HT-29 (cell line): ENCODE measurements at places on chromosomes 5 and 9.
A peak's percentile ranks its signal among the peaks of the same experiment; 100 is the strongest.

DNA sequence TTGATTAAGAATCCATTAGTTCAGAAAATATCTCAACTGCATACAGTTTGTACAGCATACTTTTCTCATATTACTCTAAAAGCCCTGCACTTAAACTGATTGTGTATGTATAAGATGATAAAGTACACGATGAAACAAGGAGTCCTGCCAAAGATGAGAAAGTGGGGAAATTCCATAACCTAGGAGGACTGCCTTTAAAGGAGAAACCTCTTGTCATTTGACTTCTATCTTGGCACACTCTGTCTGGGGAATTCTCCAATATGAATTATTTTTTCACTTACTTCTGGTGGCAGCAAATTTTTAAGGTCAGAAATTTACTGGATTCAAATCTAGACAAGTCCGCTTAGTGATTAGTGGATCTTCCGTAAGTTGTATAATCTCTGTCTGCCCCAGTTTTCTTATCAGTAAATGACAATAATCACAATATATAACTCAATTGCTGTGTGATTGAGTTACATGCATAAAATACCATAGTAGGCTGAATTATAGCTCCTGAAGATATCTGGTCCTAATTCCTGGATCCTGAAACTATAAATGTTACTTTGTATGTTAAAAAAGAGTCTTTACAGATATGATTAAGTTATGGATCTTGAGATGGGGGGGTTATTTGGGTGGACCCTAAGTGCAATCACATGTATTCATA, 17.0 kb upstream of the ISOC1 start:
- DNase-seq, result no peak

DNA sequence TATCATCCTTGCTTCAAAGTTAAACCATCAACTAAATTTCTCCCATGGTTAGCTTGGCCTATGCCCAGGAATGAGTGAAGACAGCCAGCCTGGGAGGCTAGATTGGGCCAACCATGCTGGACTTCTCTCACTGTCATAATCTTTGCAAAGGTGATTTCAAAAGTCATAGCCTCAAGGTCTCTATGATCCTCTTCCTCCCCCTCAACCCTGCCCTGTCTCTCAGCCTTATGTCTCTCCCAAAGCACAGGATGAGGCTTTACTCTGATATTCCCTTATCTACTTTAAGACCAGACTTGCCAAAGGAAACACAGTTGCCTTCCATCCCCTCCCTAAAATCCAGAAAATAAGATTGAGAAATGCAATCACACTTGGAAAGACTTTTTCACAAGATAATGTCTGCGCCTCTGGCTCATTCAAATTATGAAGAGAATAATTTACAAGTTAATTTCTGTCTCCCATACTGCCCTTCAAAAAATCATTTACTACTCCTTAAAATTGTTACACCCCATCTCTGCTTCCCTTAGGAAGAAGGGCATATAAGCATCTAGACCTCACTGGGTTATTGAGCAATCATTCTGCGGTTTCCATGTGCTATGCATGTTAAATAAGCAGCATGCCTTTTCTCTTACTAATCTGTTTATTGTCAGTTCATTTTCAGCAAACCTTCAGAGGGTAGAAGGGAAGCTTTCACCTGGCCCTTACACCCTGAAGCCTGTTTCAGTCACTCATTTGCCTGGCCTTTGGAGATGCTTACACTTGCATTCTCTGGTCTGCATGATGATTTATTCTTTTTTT, 113.8 kb upstream of the ANKRD55 start:
- DNase-seq, result peak; percentile 81

DNA sequence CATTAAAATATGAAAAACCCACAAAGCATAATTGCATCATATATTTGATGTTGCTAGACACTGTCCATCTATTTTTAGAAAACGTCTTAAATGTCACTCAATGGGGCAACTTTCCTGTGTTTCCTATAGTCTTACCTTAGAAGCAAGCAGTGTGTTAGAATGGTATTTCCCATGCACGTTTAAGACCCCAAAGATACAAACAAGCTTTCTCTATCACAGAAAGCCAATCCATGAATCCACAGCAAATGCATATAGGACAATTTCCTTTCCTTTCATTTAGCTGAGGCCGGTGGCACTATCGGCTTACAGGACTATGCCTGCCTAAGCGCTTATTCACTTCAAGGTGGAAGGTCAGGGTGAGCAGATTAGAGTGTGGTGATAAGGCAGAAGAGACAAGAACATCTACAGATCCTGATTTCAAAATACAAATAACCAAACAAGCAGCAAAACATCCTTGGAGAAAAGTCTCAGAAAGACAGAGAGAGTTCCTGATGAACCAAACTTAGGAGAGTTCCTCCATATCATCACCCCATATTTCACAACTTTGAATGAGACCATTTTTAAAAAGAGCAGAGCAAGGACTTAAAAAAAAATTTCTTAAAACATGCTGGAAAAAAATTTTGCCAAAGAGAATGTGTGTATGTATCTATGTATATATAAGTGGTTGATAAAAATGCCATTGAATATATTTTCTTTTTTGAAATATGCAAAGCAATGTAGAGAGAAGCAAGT, 57.2 kb downstream of the MEF2C start:
- no peak for DNase-seq

DNA sequence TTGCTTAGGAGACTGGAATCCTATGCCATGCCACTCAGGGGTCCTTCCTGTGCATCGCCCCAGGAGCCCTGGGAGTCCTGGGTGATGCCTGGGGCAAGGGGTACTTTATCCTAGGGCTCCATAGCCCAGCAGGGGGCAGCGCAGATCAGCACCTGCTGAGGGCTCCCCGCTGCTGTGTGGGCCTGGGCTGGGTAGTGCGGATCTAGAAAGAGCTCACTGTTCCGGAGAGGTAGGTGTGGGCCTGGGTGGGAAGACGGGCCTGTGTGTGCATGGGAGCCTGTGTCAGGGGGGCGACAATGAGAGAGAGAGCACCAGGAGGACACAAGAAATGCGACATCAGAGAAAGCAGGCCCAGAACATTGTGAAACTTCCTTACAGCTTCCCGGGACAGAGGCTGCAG, 11.4 kb upstream of the DAB2IP start:
- DNase-seq, result peak; percentile 84
